Astrocyte of the cerebellum (primary cell): ENCODE measurements at places on chromosomes 4 and X.

GRCh38 chr4:23333556-23333945 lies 556.3 kb downstream of the PPARGC1A start:
- peak; percentile 79 for DNase-seq

DNA sequence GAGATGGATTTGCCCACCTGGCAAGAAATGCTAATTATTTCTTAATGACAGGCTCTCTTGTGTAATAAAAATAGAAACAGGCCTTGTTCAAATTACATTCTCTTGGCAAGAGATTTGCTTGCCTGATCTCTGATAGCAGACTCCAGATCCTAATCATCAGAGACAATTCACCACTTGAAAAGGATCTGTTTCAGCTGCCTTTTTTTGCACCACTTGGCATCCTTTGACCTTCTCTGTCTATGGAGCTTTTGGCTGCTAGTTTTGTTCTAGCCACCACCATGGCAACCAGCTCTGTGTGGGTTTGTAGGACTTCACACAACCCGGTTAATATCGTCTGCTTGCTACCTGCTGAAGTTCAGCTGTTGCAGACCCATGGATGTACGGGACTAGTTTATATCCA lies 241.1 kb upstream of the TLL1 start:
- DNase-seq, result no peak

- peak; percentile 42 for DNase-seq
Measured at GRCh38 chrX:110021258-110022022, 18.5 kb downstream of the TMEM164 start.

DNA sequence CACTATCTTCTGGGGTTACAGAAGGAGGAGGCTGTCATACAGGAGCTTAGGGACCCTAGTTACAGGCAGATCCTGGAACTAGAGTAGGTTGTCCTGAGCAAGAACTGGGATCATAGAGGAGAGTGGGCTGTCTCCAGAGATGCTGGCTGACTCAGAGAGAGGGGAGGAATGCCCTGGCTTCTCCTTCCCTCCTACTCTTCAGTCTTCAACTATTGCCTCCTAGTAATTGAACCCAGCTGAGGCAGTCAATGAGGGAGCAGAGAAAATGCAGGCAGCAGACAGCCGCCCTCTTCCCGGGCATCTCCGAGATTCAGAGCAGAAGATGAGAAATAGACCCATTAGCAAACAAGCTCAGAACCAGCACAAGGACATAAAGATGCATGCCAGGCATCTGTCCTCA lies 118.3 kb upstream of the PDE5A start:
- DNase-seq, result no peak

GRCh38 chr4:186200516-186200915 lies 9.1 kb downstream of the CYP4V2 start:
- DNase-seq, result no peak

- no peak for DNase-seq
Measured at GRCh38 chr4:109589119-109589518, 29.1 kb downstream of the MCUB start.

- DNase-seq, result no peak
Measured at GRCh38 chrX:124239911-124240310, 92.5 kb upstream of the TEX13D start.

GRCh38 chrX:154655786-154656185 lies 2.4 kb upstream of the CTAG2 start:
- no peak for DNase-seq

DNA sequence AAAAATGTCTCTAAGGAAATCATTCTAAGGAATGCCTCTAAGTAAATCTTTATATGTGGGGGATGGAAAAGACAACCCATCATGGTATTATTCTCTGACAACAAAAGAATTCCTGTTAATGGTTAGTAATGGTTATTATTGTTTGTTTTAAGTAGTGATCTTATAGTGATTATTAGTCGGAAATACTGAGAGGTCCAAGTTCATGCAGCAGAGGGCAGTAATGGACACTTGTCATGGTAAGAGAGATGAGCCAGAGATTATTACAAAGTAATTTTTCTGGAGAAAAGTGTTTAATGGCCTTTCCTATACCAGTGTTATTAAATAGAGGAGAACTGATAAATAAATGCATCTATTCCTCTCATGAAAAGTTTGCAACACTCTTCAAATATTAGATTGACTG lies 8.1 kb upstream of the DKK2 start:
- no peak for DNase-seq

DNA sequence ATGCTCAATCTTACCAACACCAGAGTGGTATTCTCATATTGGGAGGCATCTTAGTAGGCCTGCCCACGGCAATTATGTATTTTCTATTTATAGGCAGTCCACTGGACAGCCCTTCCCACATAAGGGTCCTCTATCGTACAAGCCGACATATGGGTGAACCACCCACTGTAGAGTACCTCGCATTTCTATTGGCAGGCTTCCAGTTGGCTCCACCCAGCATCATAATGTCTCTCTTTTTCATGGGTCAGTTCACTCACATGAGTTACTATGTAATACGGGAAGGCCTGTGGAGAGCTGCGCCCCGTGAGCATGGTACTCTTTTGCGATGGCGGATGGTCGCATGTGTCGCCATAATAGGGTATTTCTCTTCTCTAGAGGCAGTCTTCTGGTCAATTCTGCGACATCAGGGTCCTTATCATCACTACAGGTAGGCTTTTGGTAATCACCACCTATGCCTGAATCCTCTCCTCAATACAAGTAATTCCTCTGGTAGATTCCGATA lies 29.4 kb upstream of the FOXR2 start:
- DNase-seq, result no peak

GRCh38 chrX:40683245-40683644 lies 35.9 kb upstream of the CXorf38 start:
- no peak for DNase-seq

DNA sequence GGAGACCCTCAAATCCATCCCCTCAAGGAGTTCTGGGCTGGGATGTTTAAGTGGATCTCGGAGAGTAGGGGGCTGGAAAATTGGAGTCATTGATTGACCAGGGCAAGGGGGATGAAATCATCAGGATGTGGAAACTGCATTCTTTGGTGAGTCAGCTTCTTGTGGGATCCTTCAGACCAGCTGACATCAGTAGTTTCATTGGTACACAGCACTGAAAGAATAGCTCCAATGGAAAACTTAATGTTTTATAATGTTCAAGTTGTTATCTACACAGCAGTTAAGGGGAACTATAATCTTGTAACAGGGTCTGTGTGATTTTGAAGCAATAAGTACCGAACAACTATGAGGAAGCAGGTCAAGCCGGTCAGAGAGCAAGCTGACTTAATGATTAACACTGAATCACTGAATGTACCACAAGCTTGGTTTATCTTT lies 506.1 kb downstream of the RPA4 start:
- DNase-seq, result peak; percentile 43

- DNase-seq, result no peak
Measured at GRCh38 chr4:10983268-10983667, 298.7 kb upstream of the CLNK start.

- DNase-seq, result no peak
Measured at GRCh38 chr4:73764513-73764912, 24.1 kb downstream of the CXCL8 start.

GRCh38 chr4:124481123-124481522 lies 231.4 kb downstream of the ANKRD50 start:
- DNase-seq, result no peak

GRCh38 chrX:153727123-153727931 lies 2.7 kb downstream of the ABCD1 start:
- DNase-seq, result no peak

- DNase-seq, result no peak
Measured at GRCh38 chr4:158787709-158788475, 19.1 kb downstream of the FNIP2 start.

GRCh38 chrX:25015486-25016360 lies at the start of gene ARX:
Gene ARX (minus strand): TSS chrX:25015965. CDS start chrX:25015737, 228 bp downstream.
- peak; percentile 15 for DNase-seq

- DNase-seq, result no peak
Measured at GRCh38 chr4:83858131-83858530, 322.2 kb downstream of the GPAT3 start.

GRCh38 chrX:10496345-10496965 lies 123.9 kb downstream of the MID1 start:
- DNase-seq, result peak; percentile 84

GRCh38 chr4:11821772-11822430 lies 393.2 kb upstream of the HS3ST1 start:
- DNase-seq, result no peak

GRCh38 chr4:17168571-17168970 lies 270.1 kb upstream of the LDB2 start:
- peak; percentile 89 for DNase-seq

DNA sequence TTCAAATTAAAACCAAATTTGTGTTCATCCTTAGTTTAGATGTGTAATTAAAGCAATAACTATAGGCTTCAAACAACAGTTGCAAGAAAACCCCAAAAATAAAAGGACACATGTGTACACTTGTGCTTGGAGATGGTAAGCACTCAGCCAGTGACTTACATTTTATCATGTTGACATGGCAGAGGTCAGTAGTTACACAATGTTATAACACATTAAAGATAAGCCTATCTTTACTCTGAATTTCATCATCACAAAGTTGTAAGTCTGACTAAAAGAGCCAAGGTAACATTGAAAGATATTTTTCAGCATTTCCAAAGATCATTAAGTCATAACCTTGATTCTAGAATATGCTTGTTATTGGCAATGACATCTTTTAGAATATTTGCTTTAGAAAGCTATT lies 98.5 kb upstream of the PNPLA4 start:
- DNase-seq, result no peak

DNA sequence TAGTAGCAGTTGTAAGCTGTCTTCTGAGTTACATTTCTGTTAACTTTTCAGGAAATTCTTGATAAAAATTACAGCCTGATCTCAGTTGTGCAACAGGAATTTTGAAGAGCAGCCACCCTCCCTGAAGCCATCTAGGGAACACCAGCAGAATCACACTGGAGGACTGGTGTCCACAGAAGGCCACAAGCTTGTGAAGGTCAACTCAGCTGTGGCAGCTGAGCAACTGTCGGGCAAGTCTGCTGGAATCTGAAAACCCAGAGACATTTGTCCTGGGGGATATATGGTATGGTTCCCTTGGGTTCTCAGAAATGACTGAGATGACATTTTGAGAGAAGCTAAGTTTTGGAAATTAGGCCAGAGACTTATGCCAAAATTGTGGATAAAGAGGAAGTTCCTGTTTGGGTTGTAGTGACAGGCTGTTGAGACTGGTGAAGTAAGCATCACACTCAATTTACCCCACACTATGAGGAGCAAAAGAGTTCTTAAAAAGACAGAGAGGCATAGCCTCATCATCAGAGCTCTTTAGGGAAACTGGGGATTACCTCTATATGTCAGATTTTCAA lies 78.1 kb upstream of the TNIP3 start:
- no peak for DNase-seq

DNA sequence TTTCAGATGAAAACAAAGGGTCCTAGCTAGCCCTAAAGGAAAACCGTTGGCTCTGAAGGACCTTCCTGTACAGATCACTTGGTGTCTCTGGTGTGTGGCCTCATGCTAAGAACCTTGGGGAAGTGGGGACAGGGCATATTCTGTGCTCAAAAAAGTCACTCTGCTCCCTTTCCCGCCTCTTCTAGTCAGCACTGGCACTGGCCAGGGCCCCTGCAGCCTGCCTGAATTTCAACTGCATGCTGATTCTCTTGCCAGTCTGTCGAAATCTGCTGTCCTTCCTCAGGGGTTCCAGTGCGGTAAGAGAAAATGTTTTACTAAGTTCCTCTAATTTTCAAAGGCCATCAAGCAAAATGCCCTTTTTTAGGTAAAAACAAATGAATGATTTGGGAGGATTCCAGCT lies 3.4 kb downstream of the CYBB start:
- no peak for DNase-seq

DNA sequence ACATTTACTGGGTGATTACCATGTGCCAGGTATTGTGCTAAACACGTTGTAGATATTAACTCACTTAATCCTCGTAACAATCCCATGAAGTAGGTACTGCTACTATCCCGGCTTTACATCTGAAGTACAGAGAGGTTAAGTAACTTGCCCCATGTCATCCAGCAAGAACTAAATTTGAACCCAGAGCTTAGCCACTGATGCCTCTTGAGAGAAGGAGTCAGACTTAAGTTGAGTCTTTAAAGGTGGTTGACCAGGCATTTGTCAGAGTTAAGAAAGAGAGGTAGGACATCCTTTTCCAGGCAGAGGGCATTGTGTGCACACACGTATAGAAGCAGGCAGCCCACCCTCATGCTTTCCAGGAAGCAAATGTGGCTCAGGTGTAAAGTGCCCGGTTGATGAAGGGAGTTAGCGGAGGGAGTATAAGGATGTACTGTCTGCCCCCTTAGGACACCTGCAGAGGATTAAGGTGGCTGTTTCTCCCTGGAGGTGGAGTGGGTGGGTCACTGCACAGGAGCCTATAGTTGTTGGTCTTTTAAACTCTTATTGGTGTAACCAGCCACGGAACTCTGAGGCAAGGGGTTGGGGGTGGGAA lies 335 bp upstream of the CD38 start:
- DNase-seq, result no peak

GRCh38 chr4:162837679-162838078 lies 329.0 kb downstream of the NAF1 start:
- DNase-seq, result no peak

DNA sequence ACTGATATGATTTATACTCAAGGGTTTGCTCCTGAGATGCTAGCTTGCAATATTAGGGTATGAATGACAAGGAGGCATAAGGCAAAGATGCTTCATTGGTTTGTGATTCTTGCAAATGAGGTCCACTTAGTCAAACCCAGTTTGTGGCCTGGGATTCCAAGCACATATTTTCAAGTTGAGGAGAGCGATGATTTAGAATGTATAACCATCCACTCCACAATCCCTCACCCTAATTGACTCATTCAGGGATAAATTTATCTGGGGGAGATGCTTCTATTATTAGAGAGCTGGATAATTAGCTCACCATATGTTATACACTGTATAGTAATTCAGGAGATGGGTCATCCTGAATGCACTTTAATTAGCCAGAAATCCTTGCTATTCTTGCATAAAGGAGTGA lies 118.3 kb upstream of the PUDP start:
- no peak for DNase-seq

DNA sequence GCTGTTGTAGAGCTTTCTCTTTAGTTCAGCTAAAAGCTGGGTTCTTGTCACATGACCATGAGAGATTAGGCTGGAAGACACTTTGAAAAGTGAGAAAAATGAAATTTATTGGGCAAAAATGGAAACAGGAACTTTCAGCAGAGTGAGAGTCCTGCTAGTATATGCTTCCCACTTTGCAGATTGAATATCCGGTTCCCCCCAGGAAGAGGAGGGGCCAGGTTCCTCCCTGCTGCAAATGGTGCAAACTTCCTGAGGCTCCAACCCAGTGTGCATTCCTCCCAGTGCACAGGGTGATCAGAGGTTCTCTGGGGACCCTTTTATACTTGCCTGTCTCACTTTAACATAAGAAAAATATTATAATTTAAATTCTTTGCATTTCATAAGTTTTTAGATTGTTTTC lies 119.9 kb upstream of the SPIN4 start:
- no peak for DNase-seq

GRCh38 chr4:147194604-147195003 lies 248.9 kb upstream of the TTC29 start:
- DNase-seq, result no peak
